ENCODE measurements at places on chromosomes 1 and 21. TPM values are rescaled to one million over a fixed set of nuclear protein-coding genes. Genes with fewer than 3 reads are reported as not detected.

- no peaks in the 10 kb centered on the region for H3K36me3 ChIP-seq
- no peak overlapping the region for H3K27ac ChIP-seq
- H3K4me1 ChIP-seq = 0 out of 2 replicates have a peak, but pooled peaks cover 3% of the 10 kb centered on the region
- no peaks in the 10 kb centered on the region for H3K27me3 ChIP-seq
- no peak overlapping the region for H3K4me3 ChIP-seq
Observed at GRCh38 chr1:109115685-109116084, 1.8 kb downstream of the ELAPOR1 start.

DNA sequence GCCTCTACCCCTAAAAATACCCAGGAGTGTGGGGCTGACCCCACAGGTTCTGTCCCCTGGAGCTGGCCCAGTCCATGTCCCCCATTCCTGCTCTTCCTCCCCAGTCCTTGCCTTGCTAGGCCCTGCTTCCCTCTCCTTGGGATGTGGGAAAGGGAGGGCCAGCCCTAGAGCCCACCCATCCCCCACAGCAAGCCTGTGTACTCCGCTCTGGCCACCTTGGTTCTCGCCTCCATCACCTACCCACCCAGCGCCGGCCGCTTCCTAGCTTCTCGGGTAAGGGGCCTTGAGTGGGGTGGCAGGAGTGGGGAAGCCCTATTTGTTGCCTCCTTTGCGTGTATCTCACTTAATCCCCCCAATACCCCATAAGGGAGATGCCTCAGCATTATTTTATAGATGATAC, 6.7 kb downstream of the CLCNKB start:
- H3K27me3 ChIP-seq = no peaks in the 10 kb centered on the region
- peaks cover 20% of the 10 kb centered on the region for H3K4me1 ChIP-seq
- DNase-seq = no peak
- no peak overlapping the region for H3K4me3 ChIP-seq

DNA sequence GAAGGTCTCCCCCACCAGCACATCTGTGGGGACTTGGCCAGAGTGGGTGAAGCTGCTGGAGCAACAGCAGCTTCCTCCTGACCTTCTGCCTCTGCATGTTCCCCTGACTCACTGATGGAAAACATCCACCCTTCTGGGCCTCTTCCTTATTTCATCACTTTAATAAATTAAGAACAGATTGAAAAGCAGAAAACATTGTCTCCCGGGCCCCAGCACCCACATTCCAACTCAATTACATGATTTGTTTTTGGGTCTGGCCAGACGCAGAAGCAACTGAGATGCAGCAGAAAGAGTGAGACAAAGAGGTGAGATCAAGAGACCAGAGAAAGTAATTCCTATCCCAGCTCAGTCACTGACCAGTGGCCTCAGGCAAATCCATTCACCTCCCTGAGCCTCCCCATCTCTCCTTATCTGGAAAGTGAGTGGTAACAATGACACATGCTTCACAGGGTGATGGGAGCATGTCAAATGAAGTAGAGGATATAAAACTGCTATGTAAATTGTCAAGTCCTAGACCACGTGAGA, 157.1 kb downstream of the ELAVL4 start:
- no peak overlapping the region for H3K4me3 ChIP-seq
- DNase-seq = no peak
- H3K27me3 ChIP-seq = no peaks in the 10 kb centered on the region

GRCh38 chr21:29504751-29505321, 206.1 kb downstream of the BACH1 start:
- H3K27ac ChIP-seq = no peak overlapping the region
- no peaks in the 10 kb centered on the region for H3K27me3 ChIP-seq
- H3K36me3 ChIP-seq = no peaks in the 10 kb centered on the region
- H3K4me3 ChIP-seq = no peak overlapping the region
- no peaks in the 10 kb centered on the region for H3K4me1 ChIP-seq

DNA sequence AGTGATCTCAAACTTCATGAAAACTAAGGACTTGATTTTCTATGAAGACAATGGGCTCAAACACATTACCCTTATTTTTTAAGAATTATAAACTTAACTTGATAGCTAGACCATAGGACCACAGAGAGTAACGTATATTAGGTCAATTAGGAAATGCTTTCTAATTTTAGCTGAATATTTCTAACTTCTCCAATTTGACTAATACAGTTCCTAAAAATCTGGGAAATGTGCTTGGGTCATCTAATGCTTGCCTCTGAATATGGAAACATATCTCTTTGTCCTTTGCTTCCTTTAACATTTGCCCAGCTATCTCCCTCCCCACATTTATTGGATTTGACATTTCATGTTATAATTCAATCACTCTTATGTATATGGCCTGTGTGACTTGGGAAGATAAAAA, 141.4 kb downstream of the LHX8 start:
- H3K36me3 ChIP-seq = no peaks in the 10 kb centered on the region
- H3K4me3 ChIP-seq = no peak overlapping the region
- DNase-seq = no peak
- no peaks in the 10 kb centered on the region for H3K4me1 ChIP-seq
- no peaks in the 10 kb centered on the region for H3K27me3 ChIP-seq
- H3K27ac ChIP-seq = no peak overlapping the region

DNA sequence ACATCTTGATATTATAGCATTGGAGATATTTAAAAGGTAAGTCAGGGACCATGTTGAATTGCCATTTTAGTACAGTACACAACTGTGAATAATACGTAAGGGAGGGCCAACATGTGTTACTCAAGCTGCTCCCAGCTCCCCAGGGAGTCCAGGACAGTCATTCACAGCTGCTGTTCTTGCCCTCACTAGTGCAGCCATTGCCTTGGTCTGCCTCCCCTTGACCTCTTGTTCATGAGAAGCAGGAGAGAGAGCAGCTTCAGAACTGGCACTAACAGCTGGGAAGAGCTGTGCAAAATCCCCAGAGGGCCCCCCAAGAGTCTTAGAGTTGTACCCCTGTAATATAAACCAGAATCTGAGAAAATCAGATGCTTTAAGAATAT, 16.4 kb downstream of the TCEANC2 start:
- H3K4me1 ChIP-seq = no peaks in the 10 kb centered on the region
- no peaks in the 10 kb centered on the region for H3K36me3 ChIP-seq
- H3K27ac ChIP-seq = no peak overlapping the region
- no peaks in the 10 kb centered on the region for H3K27me3 ChIP-seq

- no peaks in the 10 kb centered on the region for H3K27me3 ChIP-seq
- DNase-seq = no peak
- H3K36me3 ChIP-seq = peaks cover 11% of the 10 kb centered on the region
- H3K4me1 ChIP-seq = peaks cover 20% of the 10 kb centered on the region
- no peak overlapping the region for H3K4me3 ChIP-seq
Observed at GRCh38 chr1:228392111-228392936, 14.3 kb downstream of the TRIM11 start.

- no peaks in the 10 kb centered on the region for H3K27me3 ChIP-seq
- no peak overlapping the region for H3K4me3 ChIP-seq
- peaks cover 21% of the 10 kb centered on the region for H3K4me1 ChIP-seq
- no peak for DNase-seq
- H3K27ac ChIP-seq = no peak overlapping the region
- H3K36me3 ChIP-seq = no peaks in the 10 kb centered on the region
Observed at GRCh38 chr1:115726161-115726560, 42.4 kb downstream of the CASQ2 start.

- no peaks in the 10 kb centered on the region for H3K27me3 ChIP-seq
- no peak overlapping the region for H3K4me3 ChIP-seq
Observed at GRCh38 chr1:15249081-15249480, 2.1 kb downstream of the FHAD1 start.

DNA sequence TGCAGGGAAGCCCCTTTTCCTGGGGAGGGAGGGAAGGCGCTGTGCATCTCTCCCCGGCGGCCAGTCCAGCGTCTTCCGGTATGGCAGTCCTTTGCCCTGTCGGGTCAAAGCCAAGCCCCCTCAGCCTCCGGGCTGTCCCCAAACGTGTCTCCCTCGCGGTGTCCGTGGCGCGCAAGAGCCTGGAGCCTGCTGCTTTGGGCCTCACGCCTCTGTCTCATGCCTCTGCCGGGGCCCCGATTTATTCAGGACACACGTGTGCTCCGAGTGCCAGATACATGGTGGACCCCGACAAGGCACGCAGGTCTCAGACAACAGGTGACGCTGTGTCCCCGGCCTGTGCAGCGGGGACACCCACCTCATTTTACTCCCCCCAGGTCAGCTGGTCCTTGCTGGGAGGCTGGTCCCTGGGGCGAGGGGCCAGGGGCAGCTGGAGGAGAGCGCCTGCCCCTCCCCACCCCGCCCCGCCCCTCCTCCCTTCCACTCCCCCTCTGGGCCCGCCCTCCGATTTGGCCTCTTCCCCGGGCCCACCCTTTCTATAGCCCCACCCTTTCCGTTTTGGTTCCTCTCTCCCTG, 176.7 kb downstream of the CAMTA1 start:
- no peaks in the 10 kb centered on the region for H3K36me3 ChIP-seq
- H3K27me3 ChIP-seq = peaks cover 26% of the 10 kb centered on the region
- no peak for DNase-seq
- H3K27ac ChIP-seq = no peak overlapping the region
- H3K4me3 ChIP-seq = no peak overlapping the region

DNA sequence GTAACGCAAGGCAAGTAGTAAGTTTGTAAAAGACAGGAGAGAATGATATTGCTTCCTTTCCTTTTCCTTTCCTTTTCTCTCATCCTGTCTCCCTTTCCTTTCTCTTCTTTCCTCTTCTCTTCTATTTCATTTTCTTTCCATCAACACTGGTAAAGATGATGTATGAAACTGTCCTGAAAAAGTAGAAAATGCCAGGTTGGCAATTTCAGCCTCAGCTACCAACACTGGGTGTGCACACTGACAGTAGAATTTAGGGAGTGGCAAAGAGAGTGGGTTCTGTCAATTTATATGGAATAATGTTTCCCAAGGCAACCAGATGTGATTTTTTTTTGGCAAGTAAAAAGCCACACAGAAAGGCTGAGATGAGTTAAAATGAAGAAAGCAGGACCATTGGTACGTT, 155.7 kb upstream of the ZRANB2 start:
- no peaks in the 10 kb centered on the region for H3K27me3 ChIP-seq
- no peaks in the 10 kb centered on the region for H3K4me1 ChIP-seq
- H3K4me3 ChIP-seq = no peak overlapping the region

SPRR2A gene
- not detected for total RNA-seq

CYP4A22 gene
- total RNA-seq = not detected

TFF1 gene
- 2.2 TPM for total RNA-seq

LRRC3 gene
- total RNA-seq = 0.35 TPM

SH2D5 gene
- total RNA-seq = 1.1 TPM

SLC25A34 gene
- total RNA-seq = 1.7 TPM

Measured in PC-9 (cell line).